ENCODE measurements at places on chromosomes 13 and 19.
A peak's percentile ranks its signal among the peaks of the same experiment; 100 is the strongest.

GRCh38 chr19:53808710-53809125 is 15.4 kb downstream of the NLRP12 start:
- DNase-seq, result peak; percentile 46

DNA sequence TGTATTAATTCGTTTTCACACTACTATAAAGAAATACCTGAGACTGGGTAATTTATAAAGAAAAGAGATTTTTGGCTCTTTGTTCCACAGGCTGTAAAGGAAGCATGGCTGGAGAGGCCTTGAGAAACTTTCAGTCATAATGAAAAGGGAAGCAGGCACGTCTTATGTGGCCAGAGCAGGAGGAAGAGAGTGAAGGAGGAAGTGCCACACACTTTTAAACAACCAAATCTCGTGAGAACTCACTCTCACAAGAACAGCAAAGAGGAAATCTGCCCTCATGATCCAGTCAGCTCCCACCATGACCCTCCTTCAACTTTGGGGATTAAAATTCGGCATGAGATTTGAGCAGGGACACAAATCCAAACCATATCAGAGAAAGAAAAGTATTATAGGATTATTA is 1255.9 kb upstream of the MIR17HG start:
- DNase-seq, result no peak

DNA sequence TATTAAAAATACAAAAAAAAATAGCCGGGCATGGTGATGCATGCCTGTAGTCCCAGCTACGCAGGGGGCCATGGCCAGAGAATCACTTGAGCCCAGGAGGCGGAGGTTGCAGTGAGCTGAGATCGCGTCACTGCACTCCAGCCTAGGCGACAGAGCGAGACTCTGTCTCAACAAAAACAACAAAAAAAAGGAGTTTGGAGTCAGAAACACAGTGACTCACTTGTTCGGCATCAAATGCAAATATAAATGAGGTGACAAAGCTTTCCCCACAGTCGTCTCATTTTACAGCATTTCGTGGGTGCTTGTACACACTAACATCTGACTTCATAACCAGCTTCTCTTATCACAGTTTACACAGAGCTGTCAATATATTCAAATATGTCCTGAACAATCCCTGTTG is 11.0 kb downstream of the ZNF665 start:
- peak; percentile 52 for DNase-seq

GRCh38 chr19:556611-557382 is 12.9 kb downstream of the GZMM start:
- no peak for DNase-seq

- peak; percentile 41 for DNase-seq
These were observed 70.3 kb downstream of the ALOX5AP start for GRCh38 chr13:30805603-30806011.

- no peak for DNase-seq
These were observed 75.4 kb upstream of the GPR183 start for GRCh38 chr13:99382428-99383133.

- DNase-seq, result peak; percentile 45
These were observed 44.5 kb upstream of the GTF3A start for GRCh38 chr13:27379694-27380641.

- DNase-seq, result no peak
These were observed 21.0 kb downstream of the FBXL12 start for GRCh38 chr19:9797871-9798270.

DNA sequence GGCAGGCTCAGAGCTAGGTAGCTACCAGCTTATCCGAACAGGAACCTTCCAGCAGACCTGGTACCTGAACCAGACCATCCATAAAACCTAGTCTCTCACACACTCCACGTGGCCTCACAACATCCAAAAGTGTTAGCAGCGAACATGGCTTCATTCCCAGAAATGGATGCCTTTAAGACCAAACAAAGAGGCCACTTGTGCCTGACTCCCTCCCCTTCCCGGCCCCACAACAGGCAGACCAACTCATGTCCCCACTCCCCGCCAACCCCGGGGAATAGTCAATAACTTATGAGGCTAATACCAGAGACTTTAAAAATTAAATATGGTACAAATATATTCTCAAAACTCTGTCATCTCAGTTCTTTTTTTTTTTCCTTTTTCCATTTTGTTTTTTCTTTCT is 46.2 kb downstream of the ZNF557 start:
- DNase-seq, result no peak

DNA sequence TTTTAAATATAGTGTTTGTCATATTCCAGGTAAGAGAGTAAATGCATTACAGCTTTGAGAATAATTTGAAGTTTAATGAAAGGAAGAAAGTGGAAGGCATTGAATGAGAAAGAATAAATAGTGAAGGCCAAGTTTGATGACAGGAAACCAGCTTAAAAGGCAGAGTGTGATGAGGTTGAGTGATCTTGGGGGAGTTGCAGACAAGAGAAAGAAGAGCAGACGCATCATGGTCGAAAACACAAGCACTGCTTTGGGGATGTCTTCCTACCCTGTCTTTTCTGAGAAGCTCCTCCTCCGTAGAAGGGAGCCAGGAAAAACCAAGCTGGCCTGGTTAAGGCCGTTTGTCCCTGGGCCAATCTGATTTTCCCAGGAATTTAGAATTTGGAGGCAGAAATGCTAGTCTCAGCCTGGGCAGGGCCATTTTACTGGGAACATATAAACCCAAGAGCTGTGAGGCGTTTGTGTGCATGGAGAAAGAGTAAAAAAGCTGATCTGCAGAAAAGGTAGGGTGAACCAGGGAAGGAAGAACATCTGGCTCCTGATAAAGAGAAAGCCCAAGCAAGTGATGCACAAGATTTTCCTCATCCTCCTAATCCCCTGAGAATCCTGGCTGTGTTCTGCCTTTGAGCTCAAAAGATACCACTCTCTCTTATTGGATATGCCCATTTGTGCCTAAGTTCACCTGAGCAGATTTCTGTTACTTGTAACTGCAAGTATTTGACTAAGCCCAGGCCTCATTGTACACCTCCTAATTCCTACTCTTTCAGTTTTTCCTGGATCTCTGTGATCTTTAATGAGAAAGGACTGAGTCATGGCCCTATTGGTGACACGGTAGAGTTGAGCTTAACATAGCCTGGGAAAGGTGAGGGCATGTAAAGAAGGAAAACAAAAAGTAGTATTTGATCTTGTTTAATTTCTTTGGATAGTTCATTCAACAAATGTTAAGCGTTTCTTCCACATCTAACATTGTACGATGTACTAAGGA is 80.0 kb downstream of the WDFY2 start:
- DNase-seq, result no peak

DNA sequence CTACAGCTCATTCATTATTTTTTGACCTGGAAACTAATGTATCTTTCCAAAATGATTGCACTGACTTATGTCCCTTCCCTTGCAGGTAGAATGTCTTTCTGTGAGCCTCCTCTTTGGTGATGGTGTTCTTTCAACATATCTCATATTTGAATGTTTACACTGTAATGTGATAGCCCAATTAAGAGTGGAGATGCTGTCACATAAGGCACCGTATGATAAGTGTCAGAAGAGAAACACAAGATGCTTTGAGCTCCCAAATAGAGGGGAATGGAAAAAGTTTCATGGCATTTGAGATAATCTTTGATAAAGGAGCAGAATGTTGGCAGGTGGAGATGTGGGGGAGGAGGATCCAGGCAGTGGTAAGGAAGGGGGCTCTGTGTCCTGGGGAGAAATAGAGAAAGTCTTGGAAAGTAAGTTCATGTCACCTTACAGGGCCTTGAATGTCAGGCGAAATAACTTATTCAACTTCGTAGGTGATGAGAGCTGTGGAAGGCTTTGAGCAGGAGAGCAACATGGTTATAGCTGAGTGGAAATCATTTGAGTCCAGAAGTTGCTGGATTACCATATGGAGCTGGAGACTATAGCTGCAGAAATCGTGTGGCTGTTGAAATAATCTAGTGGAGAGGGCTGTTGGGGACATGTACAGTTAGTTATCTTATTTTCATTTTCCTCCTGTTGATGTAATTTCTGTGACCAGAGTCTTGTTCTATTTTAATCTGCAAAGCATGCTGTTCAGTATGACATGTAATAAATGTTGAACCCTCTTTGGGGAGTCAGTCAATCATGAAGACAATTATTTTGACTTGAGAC is 10.3 kb upstream of the RNF113B start:
- no peak for DNase-seq

- peak; percentile 87 for DNase-seq
These were observed 82.2 kb upstream of the CSNK1A1L start for GRCh38 chr13:37187621-37188020.

DNA sequence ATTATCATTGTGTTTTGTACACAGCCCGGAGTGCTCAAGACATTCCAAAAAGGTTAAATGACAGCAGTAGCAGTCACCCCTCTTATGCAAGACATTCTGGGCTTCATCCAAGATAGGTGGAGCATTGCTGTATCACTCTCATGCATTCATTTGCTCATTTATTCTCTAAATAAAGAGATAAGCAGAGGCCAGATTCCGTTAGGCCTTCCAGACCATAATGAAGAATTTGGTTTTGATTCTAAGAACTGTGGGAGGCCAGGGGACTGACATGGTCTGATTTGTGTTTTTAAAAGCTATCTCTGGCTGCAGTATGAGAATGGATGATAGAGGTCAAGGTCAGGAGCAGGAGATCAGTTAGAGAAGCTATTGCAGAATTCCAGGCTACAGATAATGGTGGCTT is 145.8 kb downstream of the KCNRG start:
- DNase-seq, result peak; percentile 45

GRCh38 chr19:47896773-47897172 is 10.7 kb upstream of the SULT2A1 start:
- DNase-seq, result no peak

DNA sequence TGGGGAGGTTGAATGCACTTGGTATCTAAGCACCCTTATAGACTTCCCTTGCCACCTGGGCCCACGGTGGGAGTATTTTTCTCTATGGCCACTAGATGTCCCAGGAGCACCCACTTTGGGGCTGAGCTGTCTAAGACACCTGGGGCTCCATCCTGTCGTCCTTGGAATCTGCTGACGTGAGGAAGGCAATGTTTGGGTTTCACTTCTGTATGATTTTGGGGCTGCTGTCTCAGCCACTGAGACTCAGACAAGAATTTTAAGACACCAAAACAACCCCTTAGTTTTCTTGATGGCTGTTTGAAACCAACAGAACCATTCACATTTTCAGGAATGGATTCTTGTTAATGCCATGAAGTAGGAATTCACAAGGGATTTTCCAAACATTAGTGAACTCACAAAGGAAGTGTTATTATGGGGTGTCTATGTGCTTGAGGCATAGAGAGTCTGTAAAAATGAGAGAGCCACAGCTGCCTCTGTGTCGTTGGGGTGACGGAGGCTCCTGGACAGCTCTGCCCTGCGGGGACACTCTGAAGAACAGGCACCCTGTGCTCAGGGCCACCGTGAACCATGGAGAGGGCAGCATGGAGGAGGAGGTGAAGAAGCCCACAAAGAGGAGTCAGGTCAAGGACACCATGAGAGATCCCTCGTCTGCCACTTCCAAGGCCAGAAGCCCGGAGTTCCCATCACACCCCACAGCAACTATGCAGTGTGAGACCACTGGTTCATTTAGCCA is 106.8 kb upstream of the SPATA13 start:
- DNase-seq, result peak; percentile 59

DNA sequence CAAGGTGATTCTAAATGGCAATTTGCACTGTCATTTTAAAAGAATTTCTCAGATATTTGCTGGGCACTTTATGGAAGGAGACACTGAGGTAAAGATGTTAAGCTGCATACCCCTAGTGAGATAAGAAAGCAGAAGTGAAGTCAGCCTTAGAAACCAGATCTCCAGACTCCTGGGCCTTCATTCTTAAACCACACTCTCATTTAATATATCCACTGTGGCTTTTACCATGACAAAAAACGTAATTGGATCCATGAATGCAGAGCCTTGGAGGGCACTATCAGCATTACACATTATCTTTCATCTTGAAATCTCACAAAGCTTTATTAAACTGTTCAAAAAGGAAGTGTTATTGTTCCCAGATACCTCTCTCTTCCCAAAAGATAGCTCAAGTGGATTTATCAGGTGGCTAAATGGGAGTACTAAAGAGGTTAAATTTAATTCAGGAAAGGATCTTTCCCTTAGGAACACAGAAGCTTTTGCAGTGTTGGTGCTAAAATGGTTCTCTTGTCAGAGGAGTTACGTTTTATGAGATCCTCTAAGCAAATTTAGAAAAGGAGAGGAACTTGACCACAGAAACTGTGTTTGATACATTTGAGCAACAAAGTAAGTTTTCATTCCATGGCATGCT is 1060.4 kb downstream of the EFNB2 start:
- peak; percentile 19 for DNase-seq

GRCh38 chr13:106561551-106562170 is 6.3 kb downstream of the ARGLU1 start:
- no peak for DNase-seq

DNA sequence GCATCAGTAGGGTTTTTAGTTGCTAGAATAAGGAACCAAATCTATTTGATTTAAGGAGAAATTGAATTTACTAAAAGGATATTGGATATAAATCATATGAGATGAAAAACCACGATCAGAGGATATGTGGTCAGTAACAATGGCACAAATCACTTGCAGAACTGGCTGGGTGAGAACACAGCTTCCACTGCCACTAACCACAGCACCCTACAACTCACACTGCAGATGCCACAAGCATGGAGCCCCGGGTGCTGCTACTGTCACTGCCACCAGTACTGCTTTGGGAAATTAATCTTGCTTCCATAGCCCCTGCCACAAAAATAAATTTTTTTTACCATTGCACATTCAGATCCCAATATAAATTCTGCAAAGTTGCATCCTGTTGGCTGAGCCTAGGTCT is 40.6 kb upstream of the KLF12 start:
- DNase-seq, result no peak

GRCh38 chr19:7994114-7994513 is 11.3 kb downstream of the ELAVL1 start:
- no peak for DNase-seq

- DNase-seq, result no peak
These were observed 2.6 kb upstream of the TIMM13 start for GRCh38 chr19:2429917-2430535.

GRCh38 chr13:91491980-91492379 is 93.6 kb downstream of the GPC5 start:
- DNase-seq, result no peak

- no peak for DNase-seq
These were observed 2545.3 kb downstream of the PCDH9 start for GRCh38 chr13:64684685-64685431.

DNA sequence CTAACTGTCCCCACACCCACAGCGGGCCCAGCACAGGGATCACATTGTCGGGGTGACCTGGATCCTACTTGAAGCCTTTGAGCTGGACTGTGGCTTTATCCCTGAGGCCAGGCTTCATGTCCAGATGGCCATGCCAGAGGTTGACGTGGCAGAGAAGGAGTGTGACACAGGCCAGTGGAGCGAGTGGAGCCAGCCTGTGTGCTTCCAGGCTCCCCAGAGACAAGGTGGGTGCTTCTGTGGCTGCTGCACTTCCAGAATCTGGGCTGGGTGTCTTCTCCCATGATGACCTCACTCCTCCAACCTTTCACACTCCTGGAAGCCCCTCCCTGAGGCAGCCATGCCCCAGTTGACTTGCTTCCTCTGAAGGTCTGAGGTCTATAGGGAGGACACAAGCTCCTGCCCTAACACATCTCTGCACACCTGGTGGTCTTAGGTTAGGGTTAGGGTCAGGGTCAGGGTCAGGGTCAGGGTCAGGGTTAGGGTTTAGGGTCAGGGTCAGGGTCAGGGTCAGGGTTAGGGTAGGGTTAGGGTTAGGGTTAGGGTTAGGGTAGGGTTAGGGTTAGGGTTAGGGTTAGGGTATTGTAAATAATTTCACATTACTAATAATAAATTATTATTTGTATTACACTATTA is 13.1 kb upstream of the MZF1 start:
- no peak for DNase-seq

All from fibroblast of skin of right biceps (primary cell).